ENCODE measurements at places on chromosomes 3 and 15.
A peak's percentile ranks its signal among the peaks of the same experiment; 100 is the strongest.

DNA sequence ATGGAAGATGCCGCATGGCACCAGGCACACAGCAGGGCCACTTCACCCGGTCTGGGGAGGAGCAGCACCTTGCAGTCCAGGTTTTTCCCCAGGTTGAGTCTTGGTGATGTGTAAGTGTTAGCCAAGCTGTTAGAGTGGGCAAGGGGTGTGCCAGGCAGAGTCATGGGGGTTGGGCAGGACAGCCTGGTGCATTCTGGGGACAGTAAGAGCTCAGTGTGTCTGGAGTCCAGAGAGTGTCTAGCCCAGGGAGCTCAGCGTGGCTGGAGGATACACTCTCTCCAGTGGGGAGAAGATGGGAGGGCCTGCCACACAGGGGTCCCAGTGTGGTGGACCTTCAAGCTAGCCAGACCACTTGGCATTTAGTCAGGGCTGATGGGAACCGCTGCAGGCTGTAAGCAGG lies 87.4 kb downstream of the AAGAB start:
- DNase-seq: no peak

DNA sequence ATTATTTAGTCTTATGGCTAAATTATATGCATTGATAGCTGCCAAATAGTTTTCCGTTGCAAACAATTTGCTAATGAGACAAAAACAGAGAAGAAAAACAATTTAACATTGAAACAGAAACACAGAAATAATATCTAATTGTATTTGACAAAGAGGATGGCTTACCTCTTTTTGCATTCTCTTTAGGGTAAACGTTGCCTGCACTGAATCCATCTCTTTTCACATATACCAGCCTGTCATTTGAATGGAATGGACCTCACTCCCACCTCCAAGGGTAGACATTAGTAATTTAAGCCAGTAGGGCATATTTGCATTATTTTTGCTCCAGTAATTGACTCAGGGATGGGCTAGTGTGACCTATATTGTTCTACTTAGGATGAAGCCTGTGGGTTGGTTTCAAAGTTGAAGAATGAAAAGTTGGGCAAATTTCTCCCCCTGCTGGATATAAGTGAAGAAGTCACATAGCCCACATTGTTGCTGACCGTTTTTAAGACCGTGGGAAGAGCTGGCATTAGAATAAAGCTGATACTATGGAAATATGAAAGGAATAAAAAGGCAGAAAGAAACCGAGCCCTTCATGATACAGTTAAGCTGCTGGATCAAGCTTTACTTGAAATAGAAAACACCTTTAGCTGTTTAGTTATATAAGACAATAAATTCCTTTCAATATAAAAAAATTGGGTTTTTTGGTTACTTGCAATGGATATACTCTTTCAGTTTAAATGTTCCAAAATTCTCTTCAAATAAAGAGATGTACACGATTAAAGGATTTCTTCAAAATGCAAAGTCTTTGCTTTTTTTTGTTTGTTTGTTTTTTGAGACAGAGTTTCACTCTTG lies 26.9 kb downstream of the PIERCE2 start:
- DNase-seq: no peak

DNA sequence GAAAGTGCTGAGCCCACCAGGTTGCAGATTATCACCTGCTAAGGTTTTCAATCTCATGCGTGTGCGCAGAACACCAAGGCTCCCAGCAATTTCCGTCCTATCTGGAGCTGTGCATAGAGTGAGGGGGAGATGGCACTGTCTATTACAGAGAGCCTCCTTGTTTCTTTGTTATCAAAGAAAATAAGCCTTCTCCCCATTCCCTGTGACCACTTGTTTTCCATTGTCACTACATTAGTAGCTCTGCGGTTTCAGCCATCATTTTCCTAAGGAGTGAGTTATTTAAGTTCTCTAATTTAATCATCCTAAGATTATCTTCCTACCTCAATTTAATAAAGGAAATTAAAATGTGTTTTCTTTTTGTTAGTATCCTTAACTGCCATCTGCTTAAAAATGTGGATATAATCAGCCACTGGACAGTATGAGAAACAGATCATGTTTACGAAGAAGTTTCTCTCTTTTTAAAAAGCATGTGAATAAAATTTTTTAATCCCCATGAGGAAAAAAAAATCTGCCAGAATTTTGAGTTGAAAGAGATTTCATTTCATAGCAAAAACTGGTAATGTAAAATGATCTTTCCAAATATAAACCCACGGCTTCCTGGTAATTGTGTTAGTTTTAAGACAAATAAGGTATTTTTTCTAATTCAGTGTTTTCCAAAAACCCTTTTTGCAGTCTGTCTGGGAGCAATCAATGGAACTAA lies 172.3 kb upstream of the UBE2E1 start:
- DNase-seq: no peak

DNA sequence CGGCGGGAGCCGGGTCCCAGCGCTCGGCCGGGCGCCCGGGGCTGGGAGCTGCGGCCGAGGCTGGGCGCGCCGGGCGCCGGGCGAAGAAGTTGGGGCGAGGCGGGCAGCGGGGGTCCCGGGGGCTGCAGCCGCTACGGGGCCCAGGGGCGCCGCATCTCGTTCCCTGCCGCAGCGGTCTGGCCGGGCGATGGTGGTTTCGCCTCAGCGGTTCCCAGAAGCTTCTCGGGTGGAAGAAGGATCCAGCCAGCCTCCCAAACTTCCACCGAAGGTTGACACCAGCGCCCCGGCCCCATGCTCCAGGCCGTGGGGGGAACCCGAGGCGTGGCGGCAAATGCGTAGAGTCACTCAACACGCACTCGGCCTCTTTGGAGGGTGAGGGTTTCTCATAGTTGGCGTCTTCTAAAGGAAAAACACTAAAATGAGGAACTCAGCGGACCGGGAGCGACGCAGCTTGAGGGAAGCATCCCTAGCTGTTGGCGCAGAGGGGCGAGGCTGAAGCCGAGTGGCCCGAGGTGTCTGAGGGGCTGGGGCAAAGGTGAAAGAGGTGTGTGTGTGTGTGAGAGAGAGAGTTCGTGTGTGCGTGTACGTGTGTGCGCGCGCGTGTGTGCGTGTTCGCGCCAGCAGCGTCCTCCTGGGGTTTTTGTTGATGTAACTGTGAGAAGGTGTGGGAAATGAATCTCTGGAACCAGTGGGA lies 940 bp downstream of the BOC start:
- no peak for DNase-seq

DNA sequence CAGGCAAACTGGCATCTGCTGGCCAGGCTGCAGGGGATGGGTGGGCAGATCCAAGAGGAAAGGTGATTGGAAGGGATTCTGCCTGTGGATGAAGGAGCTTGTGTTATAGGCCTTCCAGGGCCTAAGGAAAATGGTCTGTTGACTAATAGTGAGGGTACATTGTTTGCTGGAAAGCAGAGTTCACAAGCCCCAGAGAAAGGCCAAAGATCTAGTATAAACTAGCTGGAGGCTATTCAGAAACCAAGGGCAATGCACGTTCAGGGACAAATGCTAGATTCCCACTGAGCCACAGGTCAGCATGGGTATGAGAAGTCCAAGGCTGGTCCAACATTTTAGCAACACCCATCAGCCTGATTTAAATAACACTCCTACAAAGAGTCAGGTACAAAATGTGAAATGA lies 74.7 kb downstream of the FBN1 start:
- no peak for DNase-seq

DNA sequence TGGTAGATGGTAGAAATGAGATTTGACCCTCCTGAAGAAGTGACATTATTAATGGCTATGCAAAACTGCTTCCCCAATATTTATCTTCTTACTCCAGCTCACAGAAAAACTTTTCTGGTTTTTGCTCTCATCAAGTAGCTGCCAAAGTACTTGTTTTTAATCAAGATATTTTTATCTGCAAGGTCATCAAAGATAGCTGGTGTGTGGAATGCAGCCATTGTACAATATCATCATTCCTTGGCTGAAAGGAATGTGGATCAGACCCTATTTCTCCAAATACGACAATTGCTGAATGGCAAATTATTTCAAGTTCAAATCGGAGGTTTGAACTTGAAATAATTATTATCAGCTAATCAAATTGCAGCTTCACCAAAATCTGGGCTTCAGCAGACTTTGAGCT lies 126.9 kb upstream of the SLC7A14 start:
- DNase-seq: no peak

DNA sequence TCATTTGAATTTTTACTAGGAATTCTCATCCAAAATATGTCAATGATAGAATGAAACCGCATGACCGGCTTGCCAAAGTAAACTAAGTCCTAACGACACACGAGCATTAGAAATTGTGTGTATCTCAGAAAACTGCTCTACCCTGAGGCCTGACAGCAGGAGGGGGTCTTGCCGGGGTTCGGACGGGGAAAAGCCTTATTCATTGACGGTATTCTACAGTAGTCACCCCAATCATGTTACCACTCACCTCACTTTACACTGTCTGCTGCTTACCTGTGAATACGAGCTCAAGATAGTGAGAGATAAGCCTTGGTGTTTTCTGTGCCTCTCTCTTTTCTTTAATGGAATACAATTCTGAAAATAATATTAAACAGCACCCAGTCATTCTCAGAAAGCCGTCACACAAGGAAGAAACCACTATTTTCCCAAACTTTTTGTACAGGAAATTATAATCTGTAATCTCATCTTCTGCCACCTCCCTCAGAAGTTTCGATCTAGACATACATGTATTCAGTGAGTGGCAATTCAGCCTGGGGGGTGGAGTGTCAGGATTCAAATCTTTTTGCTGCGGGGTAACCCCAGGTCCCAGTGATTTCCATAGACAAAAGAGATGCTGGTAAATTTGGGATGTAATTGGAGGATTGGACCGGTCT lies 492 bp upstream of the FAM43A start:
- DNase-seq: no peak

GRCh38 chr3:51709675-51710074 lies 2.8 kb downstream of the GRM2 start:
- no peak for DNase-seq

- no peak for DNase-seq
Observed at GRCh38 chr3:47310391-47310790, 27.6 kb downstream of the KLHL18 start.

- no peak for DNase-seq
Observed at GRCh38 chr3:182671942-182672341, 121.4 kb upstream of the ATP11B start.

DNA sequence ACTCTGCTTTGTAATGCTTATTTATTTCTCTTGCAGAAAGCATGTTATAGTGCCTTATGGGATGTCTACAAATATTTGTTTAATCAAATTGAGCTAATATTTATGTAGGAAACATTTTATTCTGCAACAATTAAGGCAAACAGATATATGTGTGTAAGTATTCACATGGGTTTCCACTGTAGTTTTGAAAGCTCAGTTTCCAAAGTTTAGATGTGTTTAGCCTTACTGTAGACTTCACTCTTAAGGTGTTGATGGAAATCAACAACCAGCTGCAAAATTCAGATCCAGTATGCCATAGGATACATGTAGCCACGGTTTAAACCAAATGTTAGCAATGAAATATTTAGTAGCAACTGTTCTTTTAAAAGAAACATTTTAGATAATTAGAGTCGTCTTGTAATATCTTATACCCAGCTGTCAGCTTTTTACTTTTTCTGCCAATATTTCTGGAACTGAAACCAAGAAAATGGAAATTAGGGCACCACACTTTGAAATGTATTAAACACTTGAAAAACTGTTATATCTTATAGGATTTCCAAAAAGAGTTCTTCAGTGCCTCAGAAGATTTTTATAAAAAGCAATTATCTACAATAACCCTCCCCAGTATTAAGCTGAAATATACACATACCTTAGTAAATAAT lies 18.5 kb downstream of the PIK3CA start:
- no peak for DNase-seq

GRCh38 chr3:134904241-134904771 lies 109.2 kb downstream of the EPHB1 start:
- DNase-seq: no peak

GRCh38 chr3:52794612-52795099 lies at the start of gene ITIH3:
Gene ITIH3, plus strand, starts transcription at chr3:52794796. Its CDS starts 8 bp downstream, at chr3:52794804.
- no peak for DNase-seq

GRCh38 chr15:83653639-83654378 lies at the start of gene ADAMTSL3:
Gene ADAMTSL3, plus strand, starts transcription at chr15:83654123. Its CDS starts 1,639 bp downstream, at chr15:83655762.
- DNase-seq: peak; percentile 56

- no peak for DNase-seq
Observed at GRCh38 chr3:16824081-16824696, 60.6 kb upstream of the PLCL2 start.

GRCh38 chr3:47661121-47661752 lies 82.6 kb upstream of the CSPG5 start:
- no peak for DNase-seq

DNA sequence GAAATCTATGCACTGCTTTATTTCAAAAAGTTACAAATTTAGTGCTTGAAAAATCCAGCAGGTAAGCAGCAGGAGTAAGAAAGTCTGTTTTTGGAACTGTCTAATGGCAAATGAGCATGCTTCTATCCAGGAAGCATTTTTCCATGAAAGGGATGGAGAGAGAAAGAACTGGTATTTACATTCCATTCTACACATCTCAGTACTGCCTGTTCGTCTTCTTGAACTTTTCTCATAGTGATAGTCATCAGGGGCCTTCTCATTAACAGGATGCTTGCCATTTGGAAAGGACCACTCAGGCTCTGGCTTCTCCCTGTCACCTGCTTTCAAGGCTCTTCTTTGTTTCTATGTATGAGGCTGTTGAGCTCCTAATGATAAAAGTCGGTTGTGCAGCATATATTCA lies 267.3 kb upstream of the IL12A start:
- no peak for DNase-seq

DNA sequence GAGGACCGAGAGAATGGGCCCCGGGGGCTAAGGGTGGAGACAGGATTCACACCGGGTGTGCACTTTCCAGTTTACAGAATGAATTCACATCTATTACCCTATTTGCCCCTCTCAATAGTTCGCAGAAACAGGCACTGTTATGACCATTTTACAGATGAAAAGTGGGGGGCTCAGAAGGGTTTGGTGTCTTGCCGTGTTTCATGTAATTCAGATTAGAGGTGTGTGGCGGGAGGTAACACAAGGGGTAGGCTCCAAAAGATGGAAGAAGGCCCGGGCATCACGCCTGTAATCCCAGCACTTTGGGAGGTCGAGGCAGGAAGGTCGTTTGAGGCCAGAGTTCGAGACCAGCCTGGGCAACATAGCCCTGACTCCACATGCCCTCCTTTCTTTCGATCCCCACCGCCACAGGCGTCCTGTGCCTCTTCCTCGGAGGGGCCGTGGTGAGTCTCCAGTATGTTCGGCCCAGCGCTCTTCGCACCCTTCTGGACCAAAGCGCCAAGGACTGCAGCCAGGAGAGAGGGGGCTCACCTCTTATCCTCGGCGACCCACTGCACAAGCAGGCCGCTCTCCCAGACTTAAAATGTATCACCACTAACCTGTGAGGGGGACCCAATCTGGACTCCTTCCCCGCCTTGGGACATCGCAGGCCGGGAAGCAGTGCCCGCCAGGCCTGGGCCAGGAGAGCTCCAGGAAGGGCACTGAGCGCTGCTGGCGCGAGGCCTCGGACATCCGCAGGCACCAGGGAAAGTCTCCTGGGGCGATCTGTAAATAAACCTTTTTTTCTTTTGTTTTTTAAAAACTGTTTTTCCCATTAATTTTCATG lies 3.4 kb downstream of the DUOXA2 start:
- no peak for DNase-seq

- no peak for DNase-seq
Observed at GRCh38 chr15:99554880-99555488, 10.8 kb upstream of the MEF2A start.

GRCh38 chr3:151770956-151771355 lies 37.2 kb downstream of the AADACL2 start:
- DNase-seq: peak; percentile 34

- no peak for DNase-seq
Observed at GRCh38 chr3:143661677-143662076, 186.6 kb downstream of the SLC9A9 start.

All from liver (tissue), 10 donors.